ENCODE measurements at places on chromosomes 3 and 15.

GRCh38 chr15:80561500-80561899 lies 133.6 kb upstream of the ABHD17C start:
- DNase-seq: no peak

- no peak for DNase-seq
Observed at GRCh38 chr3:153315781-153316180, 153.8 kb downstream of the RAP2B start.

DNA sequence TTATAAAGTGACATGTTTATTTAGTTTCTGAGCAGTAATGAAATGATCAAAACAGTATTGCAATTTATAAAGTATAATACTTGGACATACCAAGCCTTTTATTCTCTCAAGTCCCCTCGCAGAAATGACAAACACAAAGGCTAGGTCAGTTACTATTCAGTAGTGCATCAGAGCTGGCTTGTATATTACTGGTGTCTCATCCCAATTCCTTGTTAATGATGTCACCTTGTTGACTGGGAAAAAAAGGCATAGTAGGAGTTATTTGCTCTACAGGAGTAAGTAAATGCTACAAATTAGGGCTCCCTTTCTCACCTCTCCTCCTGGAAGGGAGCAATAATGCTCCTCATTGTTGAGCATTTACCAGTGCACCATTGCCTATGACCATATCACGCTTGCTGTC lies 317.6 kb downstream of the CHL1 start:
- DNase-seq: no peak

GRCh38 chr3:45954306-45954705 lies 11.0 kb downstream of the CXCR6 start:
- no peak for DNase-seq

DNA sequence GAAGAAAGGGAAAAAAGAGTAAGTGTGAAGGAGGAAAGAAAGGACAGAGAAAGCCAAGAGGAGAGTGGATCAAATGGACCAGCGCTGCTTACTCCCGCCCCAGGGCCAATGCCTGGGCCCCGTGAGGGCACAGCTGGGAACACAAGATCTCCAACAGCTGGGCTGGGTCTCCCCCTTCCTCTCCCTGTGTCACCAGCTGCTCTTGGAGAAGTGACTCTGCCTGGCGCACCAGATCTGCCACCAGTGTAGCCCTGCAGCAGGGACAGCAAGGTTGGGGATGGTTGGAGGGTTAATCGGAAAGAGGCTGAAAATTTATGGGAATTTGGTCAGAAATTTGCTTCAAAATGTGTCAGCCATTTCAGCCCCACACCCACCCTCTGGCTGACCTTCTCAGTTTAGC lies 8.4 kb downstream of the CDAN1 start:
- DNase-seq: no peak

GRCh38 chr3:17059989-17060550 lies 175.3 kb downstream of the PLCL2 start:
- no peak for DNase-seq

GRCh38 chr15:101159936-101160815 lies 91.7 kb downstream of the CHSY1 start:
- DNase-seq: no peak

DNA sequence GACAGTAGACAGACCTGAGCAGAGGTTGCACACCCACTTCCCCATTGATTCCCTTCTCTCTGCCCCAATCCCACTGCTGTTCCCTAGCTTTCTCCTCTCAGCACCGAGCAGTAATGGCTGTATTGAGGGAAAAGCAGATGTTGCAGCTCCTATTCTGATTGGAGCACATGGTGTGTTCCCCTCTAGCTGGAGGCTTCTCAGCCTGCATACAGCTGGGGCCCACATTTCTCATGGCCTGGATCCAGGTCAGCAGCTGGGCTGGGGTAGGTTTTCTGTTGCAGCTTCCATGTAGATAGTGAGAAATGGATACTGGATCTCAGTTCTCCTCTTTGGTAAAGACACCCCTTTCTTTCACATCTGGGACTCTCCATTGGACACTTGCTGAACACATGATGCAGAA lies 50.1 kb downstream of the RYR3 start:
- DNase-seq: no peak

DNA sequence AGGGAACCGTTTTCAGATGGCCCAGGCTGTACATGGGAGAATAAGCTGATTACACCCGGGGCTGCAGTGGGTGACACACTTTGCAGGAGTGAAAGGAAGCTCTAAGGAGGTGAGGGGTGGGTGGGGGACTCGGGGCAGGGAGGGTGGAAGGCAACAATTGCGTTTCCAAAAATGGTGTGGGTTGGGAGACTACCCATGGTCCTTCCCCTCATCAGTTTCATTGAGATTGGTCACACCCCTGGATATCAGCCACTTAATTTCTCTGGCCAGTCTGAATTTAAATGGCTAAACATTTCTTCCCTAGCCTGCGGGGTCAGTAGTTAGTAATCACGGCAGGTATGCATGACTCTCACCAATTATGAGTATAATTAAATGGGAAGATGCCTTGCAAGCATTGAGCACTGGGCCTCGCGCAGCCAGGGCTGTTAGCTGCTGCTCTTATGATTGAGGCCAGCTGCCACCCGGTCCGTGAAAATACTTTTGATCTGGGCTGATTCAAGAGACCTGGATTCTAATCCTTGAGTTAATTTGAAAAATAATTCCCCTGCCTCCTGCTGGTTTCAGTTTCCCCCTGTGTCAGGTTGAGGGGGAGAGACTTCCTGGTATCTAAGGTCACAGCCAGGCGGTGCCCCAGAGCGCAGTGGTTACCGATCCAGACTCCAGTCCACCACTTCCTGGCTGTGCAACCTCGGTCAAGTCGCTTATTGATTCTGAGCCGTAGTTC lies 23.3 kb downstream of the SLC6A6 start:
- peak; percentile 60 for DNase-seq

DNA sequence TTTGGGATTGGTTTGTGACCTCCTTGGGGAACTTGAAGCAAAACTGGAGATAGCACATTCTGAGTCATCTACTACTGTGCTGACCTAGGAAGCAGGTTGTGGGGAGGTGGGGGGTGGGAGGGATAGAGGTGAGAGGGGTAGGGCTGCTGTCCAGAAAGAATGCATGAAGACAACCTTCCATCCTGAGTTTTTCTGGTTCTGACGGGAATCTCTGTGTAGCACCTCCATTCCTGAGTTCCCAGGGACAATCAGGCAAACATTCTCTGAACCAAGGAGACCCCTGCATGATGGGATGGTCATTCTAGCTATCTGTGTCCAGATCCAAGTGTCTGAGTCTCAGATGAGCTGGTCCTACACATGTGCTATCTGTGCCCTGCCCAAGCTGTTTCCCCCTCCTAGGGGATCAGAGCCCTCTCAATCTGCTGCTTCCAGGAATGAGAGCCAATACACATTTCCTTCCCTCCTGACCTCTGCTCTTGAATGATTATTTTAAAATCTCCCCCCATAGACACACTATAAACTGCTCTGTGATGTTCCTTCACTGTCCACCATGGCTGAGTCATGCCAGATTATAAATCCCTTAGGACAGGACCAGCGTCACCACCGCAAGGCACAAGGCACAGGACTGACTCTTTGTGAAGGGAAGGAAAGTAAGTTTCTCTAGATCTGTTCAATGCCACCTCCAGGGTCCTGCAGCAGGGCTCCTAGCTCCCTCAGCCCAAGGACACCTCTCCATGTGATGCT lies 2.2 kb upstream of the CD276 start:
- DNase-seq: no peak

- DNase-seq: no peak
Observed at GRCh38 chr15:70222606-70223005, 124.9 kb upstream of the TLE3 start.

DNA sequence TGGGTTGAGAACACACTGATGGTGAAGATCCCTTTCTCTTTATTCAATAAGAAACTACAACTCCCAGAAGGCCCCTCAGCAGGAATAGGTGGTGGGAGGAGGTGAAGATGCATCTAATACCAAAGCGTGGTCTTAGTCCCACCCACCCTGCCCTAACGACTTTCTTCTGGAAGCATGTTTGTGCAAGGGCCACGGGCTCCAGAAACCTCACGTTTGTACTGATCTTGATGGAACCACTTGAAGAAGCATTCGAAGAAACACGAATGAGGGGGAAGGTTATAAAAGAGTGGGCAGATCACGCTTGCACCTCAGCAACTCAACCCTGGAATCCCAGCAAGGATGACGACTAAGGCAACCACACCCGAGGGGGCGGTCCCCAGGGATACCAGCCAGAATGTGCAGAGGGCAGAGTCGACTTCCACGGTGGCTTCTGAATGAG lies 10.6 kb upstream of the SLC25A36 start:
- DNase-seq: no peak

DNA sequence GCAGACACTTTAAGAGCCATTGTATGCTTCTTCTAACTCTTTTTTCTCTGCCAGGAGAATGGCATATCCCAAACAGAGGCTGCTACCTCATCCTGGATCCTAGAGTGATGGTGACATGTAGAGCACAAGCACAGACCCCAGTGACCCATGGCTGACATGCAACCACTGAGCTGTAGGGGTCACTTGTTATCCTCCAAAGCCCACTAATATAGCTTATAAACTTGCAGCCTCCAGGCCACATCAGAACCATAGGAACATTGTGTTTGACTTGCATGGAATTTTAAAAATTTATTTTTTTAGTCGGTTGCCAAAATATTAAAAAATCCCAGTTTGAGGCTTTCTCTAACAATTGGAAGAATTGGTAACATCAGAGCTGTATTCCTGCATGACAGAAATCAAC lies 283.0 kb upstream of the WNT5A start:
- no peak for DNase-seq

DNA sequence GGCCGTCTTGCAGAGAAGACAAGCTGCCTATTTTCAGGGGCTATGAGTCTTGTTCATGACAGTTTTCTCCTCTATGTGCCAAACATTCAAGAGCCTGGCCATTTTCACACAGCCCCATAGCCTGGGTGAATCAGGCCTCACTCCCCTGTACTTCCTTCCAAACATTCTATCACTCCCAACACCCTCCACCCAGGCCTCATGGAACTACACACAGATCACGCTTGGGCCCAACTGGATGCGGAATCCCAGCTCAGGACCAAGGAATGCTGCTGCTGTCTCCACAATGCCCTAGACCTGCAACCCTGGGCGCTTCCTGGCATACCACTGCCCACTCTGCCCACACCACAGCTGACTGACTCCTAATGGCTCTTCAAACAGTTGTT lies 39.4 kb upstream of the PCSK6 start:
- DNase-seq: no peak

DNA sequence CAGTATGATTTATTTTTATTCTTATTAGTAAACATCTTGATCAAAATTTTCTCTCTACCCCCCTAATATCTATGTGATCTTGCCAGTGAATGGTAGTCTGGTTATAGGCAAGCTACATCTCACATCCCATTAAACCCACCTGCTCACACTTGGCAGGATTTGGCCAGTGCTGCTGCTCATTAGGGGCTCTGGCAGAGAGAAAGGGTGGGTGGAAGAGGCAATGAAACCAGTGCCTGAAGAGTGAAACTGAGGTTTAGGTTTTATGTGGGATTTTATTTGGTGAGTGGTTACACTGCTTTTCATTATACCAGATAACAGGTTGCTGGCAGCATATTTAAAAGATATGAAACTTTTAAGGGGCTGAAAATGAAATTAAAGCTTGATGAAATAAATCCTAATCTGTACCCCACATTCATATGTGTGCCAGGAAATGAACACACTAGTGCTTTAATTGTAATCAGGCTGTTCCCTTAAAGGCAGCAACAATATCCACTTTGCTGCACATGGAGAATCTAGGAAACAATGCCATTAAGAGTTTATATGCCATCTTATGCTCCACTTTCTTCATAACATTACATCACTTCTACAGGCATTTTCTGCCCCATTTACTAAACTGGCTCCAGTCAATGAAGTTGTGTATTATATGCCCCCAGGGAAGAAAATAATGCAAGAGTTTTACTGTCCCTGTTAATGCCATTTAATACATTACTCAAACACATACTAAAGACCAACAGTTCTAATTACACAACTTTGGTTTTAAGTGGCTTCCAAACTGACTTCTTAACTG lies 688.7 kb downstream of the MECOM start:
- DNase-seq: no peak

GRCh38 chr3:127694467-127695215 lies 21.9 kb downstream of the ABTB1 start:
- DNase-seq: peak; percentile 14

- DNase-seq: no peak
Observed at GRCh38 chr3:64856106-64856505, 168.3 kb upstream of the ADAMTS9 start.

DNA sequence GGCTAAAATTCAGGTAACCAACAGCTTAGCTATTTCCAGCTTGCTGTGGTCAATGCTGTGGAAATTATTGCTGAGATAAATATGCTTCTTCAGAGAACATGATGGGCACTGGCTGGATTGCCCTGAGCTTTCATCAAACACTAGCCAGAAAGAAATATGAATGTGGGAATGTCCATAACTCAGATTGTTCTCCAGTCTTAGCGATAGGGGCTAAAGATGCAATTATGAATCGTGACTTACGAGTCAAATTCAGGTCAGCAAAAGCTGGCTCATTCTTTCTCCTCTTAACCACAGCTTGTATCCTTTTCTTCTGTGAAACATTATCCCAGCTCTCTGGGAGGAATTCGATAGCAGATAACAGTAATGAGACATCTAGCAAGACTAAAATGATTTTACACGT lies 307.6 kb downstream of the RYR3 start:
- no peak for DNase-seq

- DNase-seq: no peak
Observed at GRCh38 chr15:65470866-65471265, 46.6 kb downstream of the DPP8 start.

GRCh38 chr3:187271582-187271981 lies 20.0 kb downstream of the MASP1 start:
- DNase-seq: no peak

- no peak for DNase-seq
Observed at GRCh38 chr15:70095408-70096214, 2.1 kb downstream of the TLE3 start.

- DNase-seq: no peak
Observed at GRCh38 chr15:78076231-78077052, 1.1 kb downstream of the TBC1D2B start.

DNA sequence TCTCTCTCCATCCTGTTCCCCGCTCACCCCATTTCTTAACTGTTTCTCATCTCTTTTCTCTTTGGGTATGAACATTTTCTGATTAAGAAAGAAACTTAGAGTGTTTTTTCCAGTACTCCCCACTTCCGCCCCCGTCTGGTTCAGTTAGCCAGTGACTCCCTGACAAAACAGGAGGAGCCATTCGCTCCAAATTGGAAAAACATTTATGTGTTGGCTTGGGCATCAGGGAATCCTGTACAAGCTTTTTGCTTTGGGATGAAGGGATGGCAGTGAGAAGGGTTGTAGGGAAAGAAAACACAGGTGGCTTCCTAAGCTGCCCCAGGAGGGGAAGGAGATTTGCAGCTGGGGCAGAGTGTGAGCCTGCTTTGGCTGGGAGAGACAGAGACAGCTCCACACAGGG lies 47.0 kb downstream of the BOC start:
- DNase-seq: no peak

DNA sequence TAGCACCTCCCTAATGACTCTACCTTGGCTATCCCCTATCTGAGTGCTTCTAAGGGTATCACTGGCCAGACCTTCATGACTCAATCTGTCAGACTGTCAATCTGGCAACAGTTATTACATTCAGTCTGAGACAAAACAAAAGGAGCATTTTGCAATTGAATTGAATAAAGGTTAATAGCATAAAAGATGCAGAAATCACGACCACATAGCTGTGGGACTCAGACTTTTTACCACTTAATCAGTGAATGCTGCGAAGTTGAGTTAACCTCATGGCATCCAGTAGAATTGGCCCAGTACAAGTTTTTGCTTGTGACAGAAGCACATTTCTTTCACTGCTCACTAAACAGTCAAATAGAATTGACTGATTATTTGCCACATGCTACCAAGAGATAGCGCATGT lies 480.7 kb upstream of the DPPA4 start:
- no peak for DNase-seq

All from GF-D8 (cell line).